WERI-Rb-1 (cell line): ENCODE measurements at places on chromosomes 3 and 15.

- no peak for DNase-seq
Observed at GRCh38 chr3:27591312-27592210, 107.4 kb upstream of the SLC4A7 start.

DNA sequence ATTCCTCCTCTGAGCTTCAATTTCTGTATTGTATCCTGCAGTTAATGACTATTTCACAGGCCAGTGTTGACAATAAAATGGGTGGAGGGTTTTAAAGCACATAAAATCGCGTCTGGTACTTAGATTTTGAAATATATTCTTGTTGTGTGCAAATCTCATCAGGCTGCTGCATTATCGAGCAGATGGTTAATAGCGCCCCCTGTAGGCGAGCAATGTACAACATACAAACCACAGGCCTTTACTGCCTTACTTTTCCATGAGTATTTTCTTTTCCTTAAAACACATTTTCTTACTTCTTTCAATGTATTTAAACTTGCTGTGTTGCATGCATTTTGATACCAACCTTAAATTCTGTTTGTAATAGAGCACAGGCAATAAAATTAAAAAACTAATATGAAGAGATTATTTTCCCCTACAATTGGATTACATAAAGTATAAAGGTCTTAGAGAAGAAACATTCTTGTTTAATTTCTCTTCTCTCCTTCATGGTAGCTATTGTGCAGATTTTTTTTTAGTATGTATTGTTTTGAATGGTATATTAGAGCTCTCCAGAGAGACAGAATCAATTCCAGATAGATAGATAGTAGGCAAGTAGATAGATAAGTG is 608.4 kb downstream of the CADM2 start:
- peak; percentile 60 for DNase-seq

DNA sequence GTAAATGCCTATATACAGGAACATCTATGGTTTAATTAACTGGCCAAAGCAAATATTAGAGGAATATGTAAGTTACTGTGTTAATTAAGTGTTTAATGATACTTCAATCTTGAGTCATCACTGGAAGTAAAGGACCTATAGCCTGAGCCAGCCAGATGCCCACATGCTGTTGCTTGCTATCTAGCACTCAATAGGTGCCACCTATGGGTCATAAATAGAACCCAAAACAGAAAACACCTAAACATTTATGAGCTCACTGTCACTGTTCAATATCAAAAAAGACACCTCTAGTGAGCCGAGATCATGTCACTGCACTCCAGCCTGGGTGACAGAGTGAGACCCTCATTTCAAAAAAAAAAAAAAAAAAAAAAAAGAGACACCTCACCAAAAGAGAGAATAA is 48.4 kb upstream of the IP6K2 start:
- peak; percentile 14 for DNase-seq

- DNase-seq = no peak
Observed at GRCh38 chr3:136835813-136836510, 17.0 kb downstream of the SLC35G2 start.

DNA sequence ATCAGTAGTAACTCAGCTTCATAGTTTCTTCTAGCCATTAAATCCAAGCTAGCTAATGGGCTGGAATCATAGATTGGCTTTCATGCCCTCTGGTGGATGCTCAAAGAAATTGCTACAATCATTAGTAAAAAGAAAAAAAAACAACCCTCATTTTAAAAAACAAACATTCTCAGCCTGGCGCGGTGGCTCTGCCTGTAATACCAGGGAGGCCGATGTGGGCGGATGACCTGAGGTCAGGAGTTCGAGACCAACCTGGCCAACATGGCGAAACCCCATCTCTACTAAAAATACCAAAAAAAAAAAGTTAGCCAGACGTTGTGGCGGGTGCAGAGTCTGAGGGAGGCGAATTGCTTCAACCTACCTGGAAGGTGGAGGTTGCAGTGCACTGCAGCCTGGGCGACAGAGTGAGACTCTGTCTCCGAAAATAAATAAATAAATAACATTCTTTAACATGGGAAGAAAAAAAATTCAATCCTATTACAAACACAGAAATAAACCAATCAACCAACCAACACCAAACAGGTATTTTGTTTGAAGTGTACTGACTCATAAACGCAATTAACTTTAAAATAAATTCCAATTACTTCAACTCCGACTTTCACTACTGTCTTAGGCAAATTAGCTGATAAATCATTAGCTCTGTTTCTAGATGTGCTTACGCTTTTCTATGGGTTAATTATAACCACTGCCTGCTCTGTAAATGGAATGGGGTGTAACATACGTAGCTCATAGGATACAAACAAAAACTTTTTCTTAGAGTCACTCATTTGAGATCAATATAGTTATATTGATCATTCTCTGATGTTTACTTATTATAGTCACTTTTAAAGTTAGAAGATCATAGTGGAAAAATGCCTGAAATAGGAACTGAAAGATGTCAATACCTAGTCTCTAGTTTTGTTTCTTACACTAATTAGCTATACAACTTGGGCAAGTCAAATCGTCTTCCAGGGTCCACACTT is 24.9 kb downstream of the TMEM207 start:
- DNase-seq = no peak
